ENCODE measurements at places on chromosomes 4 and X. TPM values are rescaled to one million over a fixed set of nuclear protein-coding genes. Genes with fewer than 3 reads are reported as not detected.

Gene KCNE5
- total RNA-seq: 1.9 TPM

DNA sequence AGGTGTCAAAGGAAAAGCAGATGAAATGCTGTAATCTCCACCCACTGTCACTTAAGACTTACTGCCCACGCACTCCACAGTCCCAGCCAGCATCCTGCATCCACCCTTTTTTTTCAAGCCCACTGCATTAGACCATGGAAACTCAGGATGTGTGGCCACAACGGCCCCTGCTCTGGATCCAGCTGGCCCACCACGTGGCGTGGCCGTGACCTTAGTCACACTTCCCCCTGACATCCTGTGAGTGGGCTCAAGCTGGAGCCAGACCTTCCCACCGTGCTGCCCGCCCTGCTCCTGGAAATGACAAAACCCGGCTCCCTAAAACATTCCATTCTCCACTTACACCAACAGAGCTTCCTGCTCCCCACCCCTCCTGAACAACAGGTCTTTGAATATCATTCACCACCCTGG is 588.3 kb upstream of the DIPK2B start:
- DNase-seq: no peak
- no peak overlapping the region for H3K4me3 ChIP-seq
- H3K27me3 ChIP-seq: no peaks in the 10 kb centered on the region
- H3K4me1 ChIP-seq: peaks cover 8% of the 10 kb centered on the region
- H3K36me3 ChIP-seq: peaks cover 26% of the 10 kb centered on the region

DNA sequence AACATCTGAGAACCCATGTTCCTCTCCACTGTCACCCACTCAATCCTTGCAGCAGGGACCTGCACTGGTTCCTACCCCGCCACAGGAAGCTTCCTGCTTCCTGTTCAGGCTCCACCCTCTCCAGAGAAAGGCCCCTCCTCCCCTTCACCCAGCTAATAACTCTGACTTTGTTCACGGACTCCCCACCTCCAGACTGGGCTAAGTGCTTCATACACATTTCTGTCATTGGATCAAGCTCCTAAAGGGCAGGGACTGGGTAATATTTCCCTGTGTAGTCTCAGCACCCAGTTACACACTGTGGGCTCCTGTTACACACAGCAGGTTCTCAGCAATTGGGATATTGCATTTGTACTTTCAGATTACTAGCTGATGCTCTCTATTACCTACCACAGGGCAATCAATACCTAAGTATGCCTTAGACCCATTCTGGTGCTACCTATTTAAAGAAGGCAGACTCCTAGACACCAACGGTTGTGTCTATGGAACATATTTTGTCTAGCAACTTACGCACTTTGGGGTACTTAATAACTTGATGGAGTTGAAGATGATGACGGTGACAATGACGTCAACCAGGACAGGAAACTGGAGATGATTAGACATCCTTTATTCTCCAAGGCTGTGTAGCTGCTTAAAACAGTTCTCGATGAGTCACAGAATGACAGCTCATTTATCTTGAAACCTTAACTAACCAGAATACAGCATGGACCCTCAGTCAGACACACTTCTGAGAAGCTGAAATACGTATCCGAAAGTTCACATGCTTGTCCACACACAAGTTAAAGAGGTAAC is 58.1 kb downstream of the MAML3 start:
- H3K36me3 ChIP-seq: peaks cover 2% of the 10 kb centered on the region
- H3K27ac ChIP-seq: peak overlapping the region; percentile 53
- H3K4me1 ChIP-seq: peaks cover 82% of the 10 kb centered on the region
- H3K4me3 ChIP-seq: peak overlapping the region; percentile 0
- no peak for DNase-seq

- no peak overlapping the region for H3K4me3 ChIP-seq
- H3K27ac ChIP-seq: no peak overlapping the region
- no peaks in the 10 kb centered on the region for H3K27me3 ChIP-seq
- peaks cover 12% of the 10 kb centered on the region for H3K36me3 ChIP-seq
Measured at GRCh38 chrX:132909643-132910042, 48.8 kb downstream of the HS6ST2 start.

DNA sequence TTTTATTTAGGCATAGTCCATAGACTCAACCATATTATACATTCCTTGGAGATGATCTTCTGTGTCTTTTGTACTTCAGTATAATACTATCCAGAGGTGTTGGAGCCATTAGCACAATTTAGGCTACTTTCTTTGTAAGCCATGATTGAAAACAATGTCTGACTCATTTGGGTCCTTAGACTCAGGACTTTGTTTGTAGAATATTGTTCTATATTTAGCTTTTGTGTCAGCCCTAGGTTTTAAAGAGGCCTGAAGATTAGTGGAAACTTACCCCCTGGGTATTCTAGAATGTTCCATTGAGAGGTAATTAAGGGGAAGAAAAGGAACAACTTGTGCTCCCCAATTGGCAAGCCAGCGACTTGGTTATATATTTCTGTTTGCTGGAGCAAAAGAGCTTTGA is 145.2 kb upstream of the SCML1 start:
- DNase-seq: no peak
- no peak overlapping the region for H3K27ac ChIP-seq
- H3K4me3 ChIP-seq: no peak overlapping the region
- peaks cover 13% of the 10 kb centered on the region for H3K4me1 ChIP-seq
- H3K36me3 ChIP-seq: no peaks in the 10 kb centered on the region

GRCh38 chrX:72057849-72058248 is 73.9 kb downstream of the RTL5 start:
- no peak overlapping the region for H3K4me3 ChIP-seq
- no peak for DNase-seq
- peaks cover 58% of the 10 kb centered on the region for H3K4me1 ChIP-seq
- no peaks in the 10 kb centered on the region for H3K36me3 ChIP-seq
- H3K27ac ChIP-seq: no peak overlapping the region
- H3K27me3 ChIP-seq: peaks cover 3% of the 10 kb centered on the region

DNA sequence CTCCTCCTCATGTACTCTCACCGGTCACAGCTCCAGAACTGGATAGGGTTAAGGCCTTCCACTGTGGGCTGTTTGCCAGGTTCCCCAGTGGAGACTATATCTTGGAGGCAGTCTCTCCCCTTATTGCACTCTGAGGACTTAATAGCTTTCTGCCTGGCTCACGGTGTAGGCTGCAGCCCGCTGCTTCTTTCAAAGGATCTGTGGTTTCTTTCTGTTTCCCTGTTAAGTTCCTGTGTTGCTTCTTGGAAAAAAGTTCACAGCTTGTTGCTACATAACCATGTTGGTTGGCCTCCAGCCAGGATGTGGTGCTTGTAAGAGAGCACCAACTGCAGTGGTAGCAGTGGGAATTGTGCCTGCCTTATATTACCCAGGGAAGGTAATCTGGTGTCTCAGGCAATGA is 24.9 kb upstream of the ZDHHC15 start:
- no peaks in the 10 kb centered on the region for H3K27me3 ChIP-seq
- H3K27ac ChIP-seq: no peak overlapping the region
- peaks cover 5% of the 10 kb centered on the region for H3K36me3 ChIP-seq
- DNase-seq: no peak
- no peaks in the 10 kb centered on the region for H3K4me1 ChIP-seq
- no peak overlapping the region for H3K4me3 ChIP-seq
